ENCODE measurements at places on chromosomes 2 and 18.

DNA sequence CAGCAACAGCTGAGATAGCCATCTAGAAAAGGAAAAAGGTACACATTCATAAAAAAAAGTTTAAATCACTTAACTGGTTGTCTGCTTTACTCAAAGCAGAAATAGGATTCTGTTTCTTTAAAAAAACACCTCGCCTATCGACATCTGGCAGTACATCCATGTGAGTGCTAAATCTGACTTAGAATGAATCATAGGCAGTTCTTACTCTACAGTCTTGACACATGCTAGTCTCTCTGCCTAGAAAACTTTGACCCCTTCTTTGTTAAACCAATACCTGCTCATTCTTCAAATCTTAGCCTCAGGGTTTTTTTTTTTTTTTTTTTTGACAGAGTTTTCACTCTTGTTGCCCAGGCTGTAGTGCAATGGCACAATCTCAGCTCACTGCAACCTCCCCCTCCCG lies 37.1 kb upstream of the GPR75 start:
- no peak for DNase-seq

DNA sequence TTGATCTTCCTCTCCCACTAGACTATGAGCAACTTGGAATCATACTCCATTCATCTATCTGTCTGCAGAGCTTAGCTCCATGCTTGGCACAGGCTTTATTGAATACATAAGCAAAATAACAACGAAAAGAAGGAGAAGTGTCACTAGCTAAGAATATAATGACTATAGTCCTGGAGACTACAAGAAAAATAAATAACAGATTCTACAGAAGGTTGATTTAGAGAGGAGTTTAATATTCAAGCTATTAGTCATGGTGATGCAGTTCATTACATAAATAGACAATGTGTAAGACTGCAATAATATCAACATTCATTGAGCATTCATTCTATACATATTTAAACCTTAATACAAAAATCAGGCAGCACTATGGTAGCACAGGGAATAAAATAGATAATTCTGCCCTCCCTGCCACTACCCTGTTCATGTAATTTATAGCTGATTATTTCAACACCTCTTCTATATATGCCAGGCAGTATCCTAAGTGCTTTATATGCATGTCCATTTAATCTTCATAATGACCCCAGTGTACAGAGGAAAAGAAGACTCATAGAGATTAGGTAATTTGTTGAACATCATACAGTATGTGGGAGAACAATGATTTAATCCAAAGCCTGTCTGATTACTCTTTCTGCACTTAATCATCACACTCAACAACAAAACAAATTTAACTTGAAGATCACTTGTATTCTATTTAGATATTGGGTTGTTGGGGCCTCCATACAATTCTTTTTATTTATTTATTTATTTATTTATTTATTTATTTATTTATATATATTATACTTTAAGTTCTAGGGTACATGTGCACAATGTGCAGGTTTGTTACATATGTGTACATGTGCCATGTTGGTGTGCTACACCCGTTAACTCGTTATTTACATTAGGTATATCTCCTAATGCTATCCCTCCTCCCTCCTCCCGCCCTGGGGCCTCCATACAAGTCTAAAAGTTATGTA lies 165.3 kb downstream of the RNF152 start:
- no peak for DNase-seq

- no peak for DNase-seq
These were observed 200.9 kb downstream of the PIEZO2 start for GRCh38 chr18:10948421-10948820.

- DNase-seq, result no peak
These were observed 849.1 kb upstream of the CHAC2 start for GRCh38 chr2:52918551-52918950.

DNA sequence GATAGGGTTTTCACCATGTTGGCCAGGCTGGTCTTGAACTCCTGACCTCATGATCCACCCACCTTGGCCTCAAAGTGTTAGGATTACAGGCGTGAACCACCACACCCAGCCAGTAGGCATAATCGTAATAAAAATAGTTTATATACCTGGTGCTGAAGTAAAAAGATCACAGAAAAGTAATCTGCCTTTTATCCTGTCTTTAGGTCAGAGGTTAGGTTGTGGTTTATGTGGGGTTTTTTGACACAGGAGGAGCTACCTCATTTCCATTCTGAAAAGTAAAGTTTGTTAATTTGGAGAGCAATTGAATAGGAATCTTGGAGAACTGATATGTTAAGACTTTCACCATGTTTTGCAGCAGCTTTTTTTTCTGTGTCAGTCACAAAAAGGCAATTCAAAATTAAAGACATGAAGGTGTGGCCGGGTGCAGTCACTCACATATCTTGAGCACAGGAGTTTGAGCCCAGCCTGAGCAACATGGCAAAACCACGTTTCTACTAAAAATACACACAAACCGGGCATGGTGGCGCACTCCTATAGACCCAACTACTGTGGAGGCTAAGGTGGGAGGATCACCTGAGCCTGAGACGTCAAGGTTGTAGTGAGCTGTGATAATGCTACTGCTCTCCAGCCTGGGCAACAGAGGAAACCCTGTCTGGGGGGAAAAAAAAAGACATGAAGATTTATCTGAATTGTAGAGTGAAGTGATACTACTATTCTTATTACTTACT lies 31.5 kb downstream of the CCNT2 start:
- DNase-seq, result no peak

DNA sequence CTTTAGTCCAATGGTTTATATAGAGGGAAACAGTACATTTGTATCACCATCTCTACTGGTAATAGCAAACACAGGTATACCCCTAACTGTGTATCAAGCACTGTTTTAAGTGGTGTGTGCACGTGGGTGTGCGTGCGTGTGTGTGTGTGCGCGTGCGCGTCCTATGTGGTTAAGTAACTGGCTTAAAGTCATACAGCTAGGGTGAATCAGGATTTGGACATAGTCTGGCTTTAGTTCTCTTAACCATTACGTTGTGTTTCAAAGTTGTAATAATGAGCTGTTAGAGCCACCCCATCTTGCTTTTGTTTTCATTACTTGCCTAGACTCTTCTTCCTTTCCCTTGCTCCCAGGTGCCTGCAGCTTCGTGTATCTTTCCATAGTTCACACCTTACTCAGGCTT lies 2.1 kb downstream of the HADHB start:
- no peak for DNase-seq

GRCh38 chr2:119294671-119295070 lies 71.0 kb downstream of the STEAP3 start:
- DNase-seq, result no peak

GRCh38 chr2:112451317-112451716 lies 17.9 kb upstream of the RGPD8 start:
- DNase-seq, result no peak

GRCh38 chr2:188964976-188965546 lies 9.1 kb upstream of the COL3A1 start:
- DNase-seq, result no peak

- no peak for DNase-seq
These were observed at the start of gene SOCS6 for GRCh38 chr18:70288851-70289328. TSS of gene SOCS6 (plus strand) at chr18:70289045. CDS start at chr18:70324669, 35,624 bp downstream.

- DNase-seq, result no peak
These were observed 343.6 kb upstream of the SYT4 start for GRCh38 chr18:43620936-43621335.

DNA sequence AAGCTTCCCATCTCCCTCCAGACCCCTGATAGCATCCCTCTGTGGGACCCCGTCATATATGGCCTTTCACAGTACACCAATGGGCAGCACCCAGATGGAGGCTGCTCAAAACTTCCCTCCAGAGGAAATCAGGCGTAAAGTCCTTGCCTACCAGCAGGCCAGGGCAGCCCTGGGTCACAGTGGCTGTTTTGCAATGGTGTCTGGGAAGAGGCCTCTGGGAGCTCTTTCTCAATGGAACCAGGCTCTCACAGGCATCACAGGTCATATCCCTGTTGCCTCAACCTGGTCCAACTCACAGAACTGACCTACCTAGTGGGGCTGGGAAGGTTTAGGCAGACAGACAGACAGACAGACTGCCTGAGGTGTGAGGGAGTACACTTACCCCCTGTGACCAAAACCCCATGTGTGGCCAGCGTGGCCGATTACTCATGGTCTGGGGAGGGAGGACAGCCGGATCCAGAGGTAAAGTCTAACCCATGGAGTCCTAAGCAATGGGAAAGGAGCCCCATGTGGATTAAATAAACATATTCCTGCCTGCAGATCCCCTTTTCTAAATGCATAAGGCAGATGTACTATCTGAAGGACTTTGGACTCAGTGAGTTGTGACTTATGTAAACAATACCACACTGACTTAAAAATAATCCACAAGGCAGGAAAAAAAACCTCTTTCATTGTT lies 58.2 kb downstream of the BCL2L11 start:
- no peak for DNase-seq

DNA sequence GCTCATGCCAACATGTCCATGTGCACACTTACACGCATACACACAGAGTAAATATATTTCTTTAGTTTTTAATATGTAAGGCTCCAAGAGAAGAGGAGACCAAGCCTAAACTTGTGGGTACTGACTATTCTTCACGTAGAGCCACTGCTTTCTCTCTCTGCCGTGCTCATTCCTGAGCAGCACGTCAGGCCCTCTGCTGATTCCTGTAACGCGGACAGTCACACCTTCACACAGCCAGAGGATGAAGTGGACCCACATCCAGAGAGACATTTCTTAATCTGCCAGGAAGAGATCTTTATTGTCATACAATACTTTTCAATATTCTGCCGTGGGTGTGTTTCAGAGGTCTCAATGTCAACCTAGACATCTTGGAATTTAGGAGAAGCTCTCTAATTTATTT lies 560.7 kb downstream of the STK39 start:
- DNase-seq, result no peak

Data from CD4-positive, alpha-beta T cell treated with Interleukin-15 for 4 hours (primary cell).